ENCODE measurements at places on chromosomes 5 and 9.

DNA sequence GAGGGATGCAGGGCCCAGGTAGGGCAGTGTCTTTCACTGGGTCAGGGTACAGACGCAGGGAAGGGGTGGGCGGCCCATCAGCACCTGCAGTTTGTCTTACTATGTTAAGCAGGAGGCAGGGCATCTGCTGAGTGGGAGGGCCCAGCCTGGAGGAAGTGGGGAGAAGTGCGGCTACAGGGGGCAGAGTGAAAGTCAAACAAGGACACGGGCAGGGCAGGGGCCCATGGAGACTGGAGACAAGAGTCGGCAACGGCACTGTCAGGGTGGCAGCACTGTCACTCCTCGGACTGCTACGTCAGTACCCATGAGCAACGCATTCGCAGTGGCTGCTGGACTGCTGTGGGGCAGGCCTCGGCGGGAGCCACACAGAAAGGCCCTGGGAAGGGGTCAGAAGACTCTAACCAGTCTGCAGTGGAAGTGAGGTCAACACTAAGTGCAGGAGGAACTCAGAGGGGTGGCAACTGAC is 19.7 kb downstream of the CAMSAP1 start:
- no peak for DNase-seq

DNA sequence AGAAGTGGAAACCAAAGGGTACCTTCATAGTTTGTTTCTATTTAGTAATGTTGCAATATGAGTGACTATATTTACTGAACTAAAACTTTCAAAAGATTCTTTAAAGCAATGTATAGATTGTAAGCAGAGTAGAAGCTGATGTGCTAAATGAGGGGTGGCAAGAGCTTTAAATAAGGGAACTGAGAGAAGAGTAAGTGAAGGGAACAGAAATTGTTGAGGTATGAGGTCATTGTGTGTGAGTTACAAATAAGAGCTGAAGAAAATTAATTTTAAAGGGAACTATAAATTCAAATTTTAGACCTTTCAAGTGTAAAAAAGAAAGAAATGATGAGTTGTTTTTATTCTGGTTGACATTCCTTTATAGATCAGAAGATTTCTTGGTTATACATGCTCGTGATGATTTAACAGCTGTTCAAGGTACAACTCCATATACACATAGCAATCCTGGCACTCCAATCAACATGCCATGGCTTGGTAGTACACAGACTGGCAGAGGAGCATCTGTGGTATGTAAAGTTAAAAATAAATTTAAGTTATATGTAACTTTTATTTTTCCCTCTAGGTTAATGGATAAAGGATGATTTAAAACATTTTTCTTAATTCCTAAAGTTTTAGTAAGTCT is 135.1 kb upstream of the TNFAIP8 start:
- DNase-seq, result no peak

- no peak for DNase-seq
These were observed 363.9 kb upstream of the MEF2C start for GRCh38 chr5:89246864-89247263.

- DNase-seq, result no peak
These were observed 117.1 kb downstream of the CMYA5 start for GRCh38 chr5:79806741-79807140.

DNA sequence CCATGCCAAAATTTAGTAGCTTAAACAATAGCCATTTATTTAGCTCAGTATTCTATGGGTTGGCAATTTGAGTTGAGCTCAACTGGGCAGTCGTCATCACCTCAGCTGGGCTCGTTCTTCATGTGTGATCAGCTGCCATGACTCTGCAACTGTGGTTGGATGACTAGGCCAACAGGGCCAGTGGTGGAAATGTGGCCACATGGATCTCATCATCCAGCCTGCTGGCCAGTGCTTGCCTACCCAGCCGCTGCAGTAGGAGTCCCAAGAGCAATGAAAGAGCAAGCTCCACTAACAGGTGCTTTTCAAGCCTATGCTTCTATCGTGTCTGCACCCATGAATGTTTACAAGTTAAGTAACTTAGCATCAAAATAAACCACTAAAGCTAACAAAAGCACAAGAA is 158.0 kb downstream of the ATPSCKMT start:
- DNase-seq, result no peak

Measured in renal cortical epithelial cell (primary cell).